NCI-H524 treated with DMSO at 0.1 percent for 48 hours (cell line): ENCODE measurements at places on chromosomes 1 and 21.
A peak's percentile ranks its signal among the peaks of the same experiment; 100 is the strongest.

- no peak for DNase-seq
Measured at GRCh38 chr1:78759881-78760280, 110.2 kb downstream of the IFI44 start.

DNA sequence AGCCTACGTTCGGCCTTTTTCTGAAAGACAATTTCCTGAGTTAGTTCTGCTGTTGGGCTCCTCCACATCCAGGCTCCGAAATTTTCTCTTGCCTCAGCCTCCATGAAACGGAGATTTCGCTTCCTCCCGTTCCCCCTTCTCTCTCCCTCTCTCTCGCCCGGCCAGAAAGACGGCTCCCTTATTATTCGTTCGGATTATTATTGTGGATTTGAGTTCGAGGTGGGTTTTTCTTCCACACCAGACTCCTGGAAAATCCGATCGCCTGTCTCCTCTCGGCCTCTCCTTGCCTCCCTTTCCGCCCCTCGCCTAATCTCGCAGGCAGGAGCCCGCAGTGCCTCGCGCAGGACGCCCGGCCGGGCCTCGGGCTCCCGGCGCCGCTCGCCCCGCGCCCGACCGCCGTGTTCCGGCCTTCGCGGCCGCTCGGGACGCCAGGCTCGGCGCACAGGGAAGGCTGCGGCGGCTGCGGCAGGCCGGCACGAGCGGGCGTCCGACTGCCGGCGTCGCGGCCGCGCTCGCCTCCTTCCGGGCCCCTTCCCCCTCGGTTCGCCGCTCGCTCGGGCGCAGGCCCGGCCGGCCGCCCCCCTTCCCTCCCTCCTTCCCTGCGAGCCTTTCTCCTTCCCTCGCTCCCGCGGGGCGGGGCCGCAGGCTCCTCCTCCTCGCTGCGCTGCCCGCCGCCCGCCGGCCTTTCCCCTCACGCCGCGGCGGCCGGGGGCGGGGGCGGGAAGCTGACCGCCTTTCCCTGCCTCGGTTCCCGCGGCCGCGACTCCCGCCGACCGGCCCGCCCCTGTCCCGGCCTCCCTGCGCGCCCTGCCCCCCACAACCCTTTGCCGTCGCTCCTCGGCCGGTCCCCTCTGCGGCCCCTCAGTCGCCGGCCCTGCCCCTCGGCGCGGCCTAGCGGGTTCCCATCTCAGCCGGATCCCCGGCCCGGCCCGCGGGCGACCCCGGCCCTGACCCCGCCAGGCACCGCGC, at the start of gene ARHGEF11:
ARHGEF11 (minus strand) TSS at position 493 of the 969 bp plus-strand sequence. CDS start 1,412 bp downstream, outside the sequence.
- peak; percentile 17 for DNase-seq

GRCh38 chr1:221865808-221866207, 123.9 kb upstream of the DUSP10 start:
- DNase-seq, result no peak

DNA sequence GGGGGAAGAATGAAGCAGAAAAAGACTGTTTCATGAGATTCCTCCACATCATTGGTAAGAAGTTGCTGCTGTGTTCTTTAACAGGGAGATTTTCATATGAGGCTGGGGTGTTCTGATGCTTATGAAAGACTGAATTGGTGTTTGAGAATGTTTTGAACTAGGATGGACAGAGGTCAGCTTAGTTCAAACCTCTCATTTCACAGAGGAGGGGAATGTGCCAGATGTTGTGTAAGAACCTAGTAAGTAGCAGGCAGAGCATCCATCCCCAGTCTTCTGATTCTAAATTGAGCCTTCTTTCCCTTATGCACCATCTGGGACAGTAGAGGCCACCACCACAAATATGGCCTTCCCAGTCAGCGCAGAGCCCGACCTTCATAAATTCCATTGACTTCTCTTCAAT, 43.7 kb downstream of the SAMD13 start:
- DNase-seq, result no peak

DNA sequence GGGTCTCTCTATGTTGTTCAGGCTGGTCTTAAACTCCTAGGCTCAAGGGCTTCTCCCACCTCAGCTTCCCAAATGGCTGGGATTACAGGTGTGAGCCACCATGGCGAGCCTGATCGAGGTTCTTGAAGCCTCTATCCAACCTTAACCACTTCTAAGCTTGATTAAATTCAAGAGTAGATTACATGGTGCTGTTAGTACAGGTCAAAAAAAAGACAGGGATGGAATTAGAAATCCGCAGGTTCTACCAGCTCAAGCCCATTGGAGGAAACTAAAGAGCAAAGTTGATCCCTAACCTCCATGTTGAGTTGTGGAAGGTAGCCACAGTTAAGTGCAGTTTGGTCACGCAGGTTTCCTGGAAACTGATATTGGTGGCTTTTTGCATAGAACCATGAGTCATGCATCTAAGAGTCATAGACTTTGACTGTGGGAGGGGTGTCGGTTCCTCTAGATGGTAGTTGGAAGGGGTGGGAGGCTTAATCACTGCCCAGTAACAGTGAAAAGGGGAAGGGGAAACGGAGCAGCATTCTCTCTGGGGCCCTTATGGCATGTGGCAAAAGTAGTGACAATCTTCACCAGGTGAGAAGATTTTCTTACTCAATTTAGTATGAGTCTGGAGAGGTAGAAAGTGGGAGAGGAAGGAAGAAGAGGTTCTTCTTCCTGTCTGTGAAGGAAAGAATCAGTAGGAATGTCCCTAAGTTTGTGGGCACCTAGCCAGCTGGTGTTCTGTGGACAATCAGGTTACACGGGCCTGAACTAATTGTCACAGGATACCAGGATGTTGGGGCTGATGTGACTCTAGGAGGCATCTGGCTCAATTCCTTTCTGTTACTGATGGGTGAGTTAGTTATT, 7.0 kb downstream of the CD53 start:
- no peak for DNase-seq

- no peak for DNase-seq
Measured at GRCh38 chr1:64933296-64934070, 32.9 kb downstream of the JAK1 start.

DNA sequence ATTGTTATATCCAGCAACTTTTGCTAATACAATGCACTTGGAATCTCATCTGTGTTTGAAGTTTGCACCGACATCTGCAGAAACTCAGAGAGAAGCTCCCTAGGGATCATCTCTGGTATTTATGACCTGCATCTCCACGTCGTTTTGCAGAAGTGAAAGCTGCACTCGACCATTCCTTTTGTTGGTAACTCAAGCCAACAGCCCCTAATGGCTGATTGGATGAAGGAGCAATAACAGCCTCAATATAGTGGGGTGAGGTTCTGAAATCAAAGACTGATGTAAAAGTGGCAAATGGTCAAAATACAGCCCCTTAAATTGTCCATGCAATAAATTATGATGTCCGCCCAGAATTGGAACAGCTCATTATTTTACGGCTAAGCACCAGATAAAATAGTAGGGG, 344.2 kb upstream of the KAZN start:
- no peak for DNase-seq

- no peak for DNase-seq
Measured at GRCh38 chr1:92848201-92848600, 16.4 kb downstream of the RPL5 start.

GRCh38 chr1:186841599-186841998, 12.8 kb downstream of the PLA2G4A start:
- DNase-seq, result no peak

DNA sequence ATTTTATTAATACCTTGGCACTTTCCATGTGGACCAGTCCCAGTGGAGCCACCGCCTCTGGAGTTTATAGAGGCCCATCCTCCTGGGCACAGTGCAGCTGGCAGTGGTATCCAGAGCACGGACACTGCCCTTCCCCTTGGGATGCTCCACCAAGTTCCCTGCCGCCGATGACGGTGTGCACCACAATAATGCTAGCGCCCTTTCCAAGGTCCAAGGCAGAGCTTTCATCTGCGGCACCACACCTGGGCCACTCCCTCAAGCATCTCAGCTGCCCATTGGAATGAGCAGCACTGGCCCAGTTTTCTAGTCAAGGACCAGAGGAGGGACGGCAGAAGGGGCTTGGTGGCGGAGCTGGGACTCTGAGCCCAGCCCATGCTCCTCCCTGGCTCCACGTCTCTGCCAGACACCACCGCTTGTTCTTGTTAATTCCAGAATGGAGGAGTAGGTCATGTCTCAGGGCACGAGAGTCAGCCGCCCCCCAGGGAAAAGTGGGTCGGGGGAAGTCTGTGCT, 24.5 kb downstream of the SIM2 start:
- DNase-seq, result no peak

- peak; percentile 33 for DNase-seq
Measured at GRCh38 chr1:155173478-155174323, at the start of gene TRIM46. Gene TRIM46, plus strand, starts transcription at chr1:155173849. Its CDS starts 118 bp downstream, at chr1:155173967.

- no peak for DNase-seq
Measured at GRCh38 chr1:100785470-100786052, 66.0 kb downstream of the VCAM1 start.

DNA sequence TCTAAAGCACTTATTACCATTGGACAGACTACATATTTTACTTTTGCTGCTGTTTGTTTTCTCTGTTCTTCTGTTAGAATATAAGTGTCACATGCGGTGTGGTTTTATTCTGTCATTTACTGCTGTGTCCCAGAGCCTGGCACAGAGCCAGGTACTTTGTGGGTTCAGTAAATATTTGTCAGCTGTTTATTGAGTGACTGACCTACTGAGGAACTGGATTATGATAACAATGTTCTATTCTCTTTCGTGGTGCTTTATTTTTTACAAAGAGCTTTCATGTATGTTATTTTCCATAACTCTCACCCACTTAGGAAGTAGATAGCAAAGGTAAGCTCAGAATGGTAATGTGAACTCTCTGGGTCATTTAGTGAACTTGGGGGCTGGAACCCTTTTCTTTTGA, 118.8 kb downstream of the RWDD3 start:
- DNase-seq, result no peak

GRCh38 chr1:8742022-8742924, 75.2 kb downstream of the RERE start:
- no peak for DNase-seq

DNA sequence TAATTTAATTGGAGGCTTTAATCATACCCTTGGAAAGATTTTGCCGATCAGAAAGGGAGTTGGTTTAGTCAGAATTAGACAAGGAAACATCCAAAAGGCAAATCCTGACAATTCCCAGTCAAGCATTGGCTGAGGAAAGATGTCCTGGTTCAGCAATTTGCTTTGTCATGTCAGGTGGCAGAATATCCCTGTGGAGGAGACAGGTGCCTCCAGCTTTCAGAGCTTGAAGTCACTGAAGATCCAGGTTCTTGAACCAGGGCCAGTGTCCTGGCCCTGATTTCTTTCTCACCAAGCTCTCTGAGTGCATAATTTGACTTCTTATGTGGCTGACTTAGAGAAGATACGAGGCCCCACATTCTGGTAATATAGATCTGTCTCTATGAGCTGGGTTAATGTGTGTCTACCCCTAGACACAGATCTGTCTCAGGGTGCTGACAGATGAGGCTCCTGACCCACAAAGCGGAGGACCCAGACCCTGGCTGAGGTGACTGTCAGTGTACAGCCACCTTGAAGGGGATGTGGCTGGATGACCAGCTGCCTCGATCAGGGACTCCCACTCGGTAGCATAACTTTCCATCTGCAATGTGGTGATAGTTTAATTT, 118.9 kb downstream of the HHAT start:
- DNase-seq, result no peak

GRCh38 chr1:180842052-180842451, 70.6 kb upstream of the KIAA1614 start:
- DNase-seq, result no peak

DNA sequence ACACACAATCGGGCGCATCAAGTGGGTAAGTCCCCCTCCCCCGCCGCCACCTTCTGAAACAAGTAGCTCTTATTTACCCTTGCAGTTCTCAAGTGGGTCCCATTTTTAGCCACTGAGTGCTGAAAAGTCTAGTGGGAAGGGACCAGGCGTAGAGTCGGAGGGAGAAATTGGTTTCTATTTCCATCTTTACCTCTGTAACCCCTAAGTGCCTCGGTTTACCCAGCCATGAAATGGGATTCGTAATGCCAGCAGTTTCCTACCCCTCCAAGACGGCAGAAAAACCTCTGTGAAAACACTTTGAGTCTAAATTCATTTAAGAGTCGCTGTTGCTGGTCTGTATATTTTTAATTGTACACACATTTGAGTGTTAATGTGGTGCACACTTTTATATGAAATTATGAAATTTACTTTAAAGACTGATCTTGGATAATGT, 928 bp downstream of the TLCD4 start:
- DNase-seq, result no peak

GRCh38 chr1:242187171-242187570, 188.3 kb upstream of the MAP1LC3C start:
- DNase-seq, result no peak

DNA sequence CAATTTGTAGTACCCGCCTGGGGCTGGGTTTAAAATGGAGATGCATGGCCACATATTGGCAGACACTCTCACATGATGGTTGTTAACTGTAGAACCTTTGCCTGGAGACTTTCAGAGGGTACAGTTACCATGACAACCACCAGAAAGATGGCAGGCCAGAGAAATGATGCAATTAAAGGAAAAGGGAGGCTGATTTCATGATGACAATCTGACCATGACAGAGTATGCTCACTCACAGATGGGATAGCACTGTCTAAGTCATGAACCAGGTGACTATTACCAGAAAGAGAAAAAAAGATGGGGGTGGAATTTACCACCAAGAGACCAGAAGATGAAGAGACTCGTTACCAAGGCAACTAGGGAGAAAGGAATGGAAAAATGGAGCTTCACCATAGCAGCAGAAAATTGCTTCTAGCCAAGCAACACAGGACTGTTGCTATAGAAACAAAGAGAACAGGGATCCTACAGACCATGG, 3.5 kb upstream of the TRIT1 start:
- DNase-seq, result peak; percentile 4

DNA sequence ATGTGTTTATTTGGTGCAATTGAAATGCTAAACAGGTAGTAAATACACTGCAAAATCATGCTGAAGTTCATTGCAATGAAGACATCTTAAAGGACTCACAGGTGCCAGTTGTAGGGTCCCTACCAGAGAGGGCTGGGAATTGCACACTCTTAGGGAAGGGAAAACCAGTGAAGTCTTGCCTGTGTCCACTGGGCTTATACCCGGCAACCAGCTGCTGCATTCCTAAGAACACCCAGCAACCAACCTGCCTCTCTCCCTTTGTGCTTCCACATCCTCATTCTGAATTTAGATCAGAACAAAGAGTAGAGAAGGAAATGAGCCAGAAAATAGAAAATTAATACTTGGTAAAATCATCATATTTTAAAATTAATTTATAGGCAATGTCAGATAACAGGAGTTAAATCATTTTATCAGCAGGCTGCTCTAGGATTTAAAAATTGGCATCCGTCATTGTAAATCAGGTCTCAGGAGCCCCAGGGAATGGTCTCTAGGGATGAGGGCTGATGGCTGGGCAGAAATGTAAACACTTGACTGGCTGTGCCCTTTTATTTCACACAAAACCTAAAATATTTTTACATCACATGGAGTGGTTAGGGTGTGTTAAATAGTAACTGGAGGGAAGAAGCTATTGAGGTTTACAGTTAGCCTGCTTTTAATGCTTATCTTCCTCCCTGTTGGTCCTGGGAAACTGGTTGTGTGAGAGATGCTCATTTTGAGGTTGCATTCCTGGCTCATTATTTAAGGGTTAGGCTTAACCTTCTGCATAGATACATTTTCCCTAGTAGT, 31.3 kb downstream of the PTGFRN start:
- no peak for DNase-seq

DNA sequence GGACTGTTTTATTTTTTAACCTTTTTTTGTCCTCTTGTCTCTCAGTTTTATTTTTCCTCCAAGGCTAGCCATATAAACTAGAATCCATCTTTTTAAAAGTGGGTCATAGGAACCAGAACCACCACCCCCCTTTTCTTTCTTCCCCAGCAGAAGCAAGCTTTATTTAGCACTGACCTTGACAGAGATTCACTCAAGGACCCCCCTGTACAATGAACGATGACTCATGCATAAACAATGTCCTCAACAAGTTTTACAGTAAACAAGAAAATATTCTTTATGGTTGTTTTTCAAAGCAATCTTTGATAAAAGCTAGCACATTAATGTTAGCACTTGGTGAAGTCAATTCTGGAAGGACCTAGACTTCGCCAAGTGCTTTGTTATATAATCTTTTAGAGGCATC, 14.1 kb downstream of the PKN2 start:
- no peak for DNase-seq
